ENCODE measurements at places on chromosomes 6 and 20.

- DNase-seq = no peak
These were observed 82.4 kb downstream of the SLC35B3 start for GRCh38 chr6:8352966-8353340.

DNA sequence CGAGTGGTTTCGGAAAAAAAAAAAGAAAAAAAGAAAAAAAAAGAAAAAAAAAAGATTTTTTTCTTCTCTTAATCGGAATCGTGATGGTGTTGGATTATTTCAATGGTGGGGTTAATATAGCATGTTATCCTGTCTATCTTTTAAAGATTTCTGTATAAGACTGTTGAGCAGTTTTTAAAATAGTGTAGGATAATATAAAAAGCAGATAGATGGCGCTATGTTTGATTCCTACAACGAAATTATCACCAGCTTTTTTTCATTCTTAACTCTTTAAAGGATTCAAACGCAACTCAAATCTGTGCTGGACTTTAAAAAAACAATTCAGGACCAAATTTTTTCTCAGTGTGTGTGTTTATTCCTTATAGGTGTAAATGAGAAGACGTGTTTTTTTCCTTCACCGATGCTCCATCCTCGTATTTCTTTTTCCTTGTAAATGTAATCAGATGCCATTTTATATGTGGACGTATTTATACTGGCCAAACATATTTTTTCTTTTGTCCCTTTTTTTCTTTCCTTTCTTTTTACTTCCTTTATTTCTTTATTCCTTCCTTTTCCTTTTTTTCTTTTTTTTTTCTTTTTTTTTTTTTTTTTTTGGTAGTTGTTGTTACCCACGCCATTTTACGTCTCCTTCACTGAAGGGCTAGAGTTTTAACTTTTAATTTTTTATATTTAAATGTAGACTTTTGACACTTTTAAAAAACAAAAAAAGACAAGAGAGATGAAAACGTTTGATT, 3.6 kb downstream of the SOX4 start:
- no peak for DNase-seq

- DNase-seq = no peak
These were observed 2.2 kb downstream of the RGS19 start for GRCh38 chr20:64077094-64077493.

DNA sequence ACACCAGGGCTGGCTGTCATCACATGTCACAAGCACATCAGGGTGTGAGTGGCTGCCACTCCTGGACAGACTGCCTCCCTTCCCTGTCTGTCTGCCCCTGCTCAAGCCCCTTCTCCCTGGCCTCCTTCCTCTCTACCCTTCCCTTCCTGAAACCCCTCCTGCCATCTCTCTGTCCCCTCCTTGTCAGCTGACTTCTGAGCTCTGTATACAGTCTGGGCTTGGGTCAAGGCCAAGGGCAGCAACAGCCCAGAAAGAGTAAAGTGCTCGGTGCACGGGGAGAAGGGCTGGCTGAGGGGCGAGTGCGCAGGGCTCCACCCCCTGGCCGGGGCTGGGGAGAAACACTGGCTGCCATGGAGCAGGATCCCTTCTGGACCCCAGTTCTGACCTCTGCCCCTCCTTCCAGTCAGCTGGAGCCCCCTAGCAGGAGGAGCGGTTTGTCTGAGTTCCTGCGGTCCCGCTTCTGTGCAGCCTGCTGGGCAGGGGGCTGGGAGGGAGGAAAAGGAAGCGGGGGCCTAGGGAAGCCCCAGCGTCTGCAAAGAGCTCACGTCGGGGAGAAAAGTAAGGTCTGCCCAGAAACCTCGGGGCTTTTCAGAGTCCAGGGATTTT, 2.0 kb downstream of the LKAAEAR1 start:
- no peak for DNase-seq

GRCh38 chr6:168343239-168344150, 23.9 kb upstream of the DACT2 start:
- DNase-seq = no peak

GRCh38 chr6:150894935-150895552, 29.5 kb downstream of the MTHFD1L start:
- DNase-seq = peak; percentile 2

DNA sequence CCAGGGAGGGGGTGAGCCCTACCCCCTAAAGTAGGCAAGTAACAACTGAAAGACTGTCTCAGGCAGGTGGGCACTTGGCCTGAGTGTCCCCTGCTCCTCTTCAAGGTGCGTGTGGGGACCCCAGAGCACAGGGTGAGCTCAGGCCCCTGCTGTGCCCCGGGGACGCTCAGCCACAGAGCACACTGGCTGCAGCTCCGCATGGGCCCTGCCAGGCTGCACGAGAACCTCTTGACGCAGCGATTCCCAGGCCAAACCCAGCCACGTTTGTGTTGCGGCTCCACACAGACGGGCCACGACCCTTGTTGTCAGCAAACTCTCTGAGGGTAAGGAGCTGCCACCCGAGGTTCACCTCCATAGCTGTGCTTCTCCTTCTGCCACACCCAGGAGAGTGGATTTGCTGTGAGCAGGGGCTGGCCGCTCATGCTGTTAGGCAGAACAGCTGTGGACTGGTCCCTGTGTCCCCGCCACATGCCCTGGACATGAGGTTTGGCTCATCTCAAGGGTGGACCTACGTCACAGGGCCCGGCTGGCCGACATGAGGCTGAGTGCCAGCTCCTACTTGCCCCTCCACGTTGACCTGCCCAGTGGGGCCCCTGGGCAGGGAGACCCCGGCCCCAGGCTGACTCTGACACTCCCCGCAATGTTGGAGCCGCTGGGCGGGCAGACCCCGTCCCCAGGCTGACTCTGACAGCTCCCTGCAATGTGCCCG, 29.7 kb upstream of the GATA5 start:
- DNase-seq = no peak

DNA sequence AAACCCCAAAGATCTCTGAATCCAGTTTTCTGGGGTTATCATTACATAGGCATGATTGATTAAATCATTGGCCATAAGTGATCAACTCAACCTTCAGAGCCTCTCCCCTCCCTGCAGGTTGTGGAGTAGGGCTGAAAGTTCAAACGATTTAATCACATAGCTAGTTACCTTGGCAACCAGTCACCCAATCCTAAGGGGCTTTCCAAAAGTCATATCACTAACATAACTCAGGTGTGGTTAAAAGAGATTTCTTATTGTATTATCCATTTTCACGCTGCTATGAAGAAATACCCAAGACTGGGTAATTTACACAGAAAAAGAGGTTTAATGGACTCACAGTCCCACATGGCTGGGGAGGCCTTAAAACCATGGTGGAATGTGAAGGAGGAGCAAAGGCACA, 935.1 kb upstream of the SLC35B3 start:
- no peak for DNase-seq

DNA sequence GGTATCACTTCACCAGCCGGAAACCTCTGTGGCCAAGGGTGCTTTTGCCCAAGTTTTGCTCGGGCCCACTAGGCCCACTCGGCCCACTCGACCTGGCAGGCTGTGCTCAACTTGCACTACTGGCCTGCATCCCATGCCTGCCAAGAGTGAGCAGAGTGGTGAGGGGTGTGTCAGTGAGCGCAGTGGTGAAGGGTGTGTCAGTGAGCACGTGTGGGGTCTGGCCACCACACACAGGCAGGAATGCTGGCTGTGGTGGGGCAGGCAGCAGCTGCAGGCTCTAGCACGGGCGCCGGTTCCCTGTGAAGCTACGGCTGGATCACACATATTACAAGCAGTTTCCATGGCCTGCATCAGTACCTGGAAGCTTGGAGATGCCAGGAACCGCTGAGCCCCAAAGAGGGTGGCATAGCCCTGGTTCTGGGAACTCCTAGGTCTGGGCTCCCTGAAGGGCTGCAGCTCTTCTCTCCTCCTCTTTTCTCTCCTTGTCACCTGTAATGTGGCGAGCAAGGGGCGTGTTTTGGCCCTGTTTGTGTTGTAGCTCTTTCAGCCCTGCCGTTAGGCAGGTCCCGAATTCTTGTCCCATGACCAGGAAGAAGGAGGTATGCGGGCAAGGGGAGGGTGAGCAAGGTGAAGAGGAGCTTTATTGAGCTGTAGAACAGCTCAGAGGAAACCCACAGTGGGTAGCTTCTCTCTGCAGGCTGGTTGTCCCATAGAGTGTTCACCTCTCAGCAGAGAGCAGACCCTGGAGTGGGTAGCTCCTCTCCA, 51.0 kb upstream of the CLDN20 start:
- DNase-seq = no peak

DNA sequence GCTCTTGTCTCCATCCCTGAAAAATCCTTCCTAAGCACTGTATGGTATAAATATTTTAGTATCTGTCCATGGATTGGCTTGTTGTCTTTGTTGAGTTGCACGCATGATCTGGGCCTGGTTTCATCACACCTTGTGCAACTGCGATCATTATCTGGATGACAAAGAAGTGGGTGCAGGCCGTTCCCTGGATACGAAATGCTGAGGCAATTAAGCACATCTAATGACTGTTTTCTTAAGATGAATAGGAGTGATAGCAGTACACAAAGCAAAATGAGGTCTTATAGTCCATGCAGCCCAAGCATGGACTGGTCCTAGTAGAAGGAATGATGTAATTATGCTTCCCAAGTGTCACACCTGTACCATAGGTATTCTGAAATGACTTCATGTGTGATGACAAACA, 47.8 kb downstream of the SLC35D3 start:
- no peak for DNase-seq

- no peak for DNase-seq
These were observed 14.4 kb upstream of the TREM2 start for GRCh38 chr6:41177287-41177686.

DNA sequence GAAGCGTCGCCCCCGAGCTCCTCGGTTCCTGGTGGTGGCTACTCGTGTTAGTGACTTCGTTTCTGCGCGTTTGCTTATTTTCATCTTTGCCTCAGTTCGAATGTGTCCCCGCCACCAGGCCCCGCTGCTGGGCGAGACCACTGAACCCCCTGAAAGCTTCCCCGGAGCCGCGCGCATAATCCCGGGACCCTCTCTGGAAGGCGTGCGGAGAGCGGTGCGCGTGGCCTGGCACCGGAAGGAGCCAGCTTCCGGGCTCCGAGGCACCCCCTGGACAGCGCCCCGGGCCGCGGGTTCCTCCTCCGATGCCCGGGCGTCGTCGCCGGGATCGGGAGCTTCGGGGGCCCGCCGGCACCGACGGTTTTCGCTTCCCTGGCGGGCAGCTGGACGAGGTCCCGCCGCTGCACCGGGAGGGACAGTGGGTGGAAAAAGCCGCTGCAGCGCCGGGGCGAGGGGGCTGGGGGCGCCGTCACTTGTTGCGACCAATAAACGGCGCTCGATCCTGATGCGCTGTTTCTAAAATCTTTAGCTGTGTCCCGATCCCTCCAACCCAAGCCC, 643 bp upstream of the SLC35D3 start:
- DNase-seq = no peak

DNA sequence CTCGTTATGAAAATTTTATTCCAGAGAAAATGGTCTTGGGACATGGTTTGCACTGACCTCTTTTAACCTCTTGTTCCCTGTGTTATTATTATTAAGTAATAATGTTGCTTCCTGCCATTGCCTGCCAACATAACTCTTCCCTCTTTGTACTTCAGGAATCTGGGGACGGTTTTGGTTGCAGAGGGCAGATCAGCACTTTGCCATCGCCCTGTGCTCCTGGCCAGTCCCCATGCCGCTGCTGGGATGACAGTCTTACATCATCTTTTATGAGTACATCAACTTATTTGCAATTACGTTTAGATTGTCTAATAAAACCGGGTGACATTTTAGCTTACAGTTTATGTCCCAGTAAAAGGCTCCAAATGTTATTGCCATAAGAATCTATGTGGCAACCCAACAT, 157.2 kb downstream of the CDH26 start:
- no peak for DNase-seq

GRCh38 chr20:46035713-46036112, 6.7 kb downstream of the SLC12A5 start:
- DNase-seq = no peak

GRCh38 chr6:154969796-154970195, 25.3 kb upstream of the TIAM2 start:
- no peak for DNase-seq

DNA sequence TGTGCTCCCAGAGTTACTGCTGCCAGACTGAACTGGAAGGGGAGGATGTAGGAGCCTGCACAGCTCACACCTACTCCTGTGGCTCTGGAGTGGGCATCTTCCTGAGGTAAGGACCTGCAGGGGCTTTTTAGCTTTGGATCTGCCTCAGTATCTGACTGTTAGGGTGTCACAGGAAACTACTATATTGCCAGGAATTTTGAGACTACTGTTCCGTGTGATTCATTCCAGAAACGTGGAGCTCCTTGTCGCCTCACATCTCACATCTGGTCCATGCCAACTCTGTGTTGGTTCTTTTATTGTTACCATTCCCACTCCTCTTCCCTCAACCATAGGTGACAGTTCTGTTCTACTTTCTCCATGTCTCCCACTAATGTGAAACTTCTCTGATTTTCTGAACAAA, 34.1 kb downstream of the PRPH2 start:
- DNase-seq = no peak

GRCh38 chr20:53019464-53019863, 47.3 kb downstream of the TSHZ2 start:
- DNase-seq = no peak

- no peak for DNase-seq
These were observed 200.2 kb upstream of the ZNF217 start for GRCh38 chr20:53793783-53794383.

- DNase-seq = no peak
These were observed 6.4 kb upstream of the MICAL1 start for GRCh38 chr6:109461733-109462526.

- DNase-seq = no peak
These were observed 246.9 kb downstream of the SOX4 start for GRCh38 chr6:21840428-21840827.

- DNase-seq = no peak
These were observed 103.2 kb downstream of the FBXO5 start for GRCh38 chr6:152879681-152880080.

- no peak for DNase-seq
These were observed 517.0 kb upstream of the NRSN1 start for GRCh38 chr6:23608931-23609435.

DNA sequence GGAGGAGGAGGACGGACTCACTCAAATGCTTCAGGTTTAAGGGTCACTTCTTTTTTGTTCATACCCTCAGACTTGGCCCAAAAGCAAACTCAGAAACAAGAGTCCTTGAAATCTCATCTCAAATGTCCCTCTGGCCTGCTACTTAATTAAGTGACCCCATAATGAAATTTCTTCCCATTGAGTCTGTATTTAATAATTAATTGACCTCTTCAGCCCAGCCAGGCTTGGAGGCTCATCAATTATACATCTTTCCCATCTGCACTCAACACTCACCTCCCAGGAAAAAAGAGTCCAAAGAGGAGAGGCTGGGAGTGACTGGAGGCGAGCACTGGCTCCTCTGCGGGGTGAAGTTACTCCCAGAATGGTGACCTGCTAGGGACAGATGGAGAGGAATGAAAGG, 90.5 kb upstream of the EYA2 start:
- no peak for DNase-seq

GRCh38 chr6:22657352-22657980, 88.1 kb downstream of the HDGFL1 start:
- DNase-seq = no peak

- DNase-seq = peak; percentile 61
These were observed 14.7 kb downstream of the HLA-F start for GRCh38 chr6:29737707-29738630.
